ENCODE measurements at places on chromosomes 2 and 18.
A peak's percentile ranks its signal among the peaks of the same experiment; 100 is the strongest.

GRCh38 chr2:95317665-95318425 lies 20.7 kb downstream of the KCNIP3 start:
- no peak for DNase-seq

DNA sequence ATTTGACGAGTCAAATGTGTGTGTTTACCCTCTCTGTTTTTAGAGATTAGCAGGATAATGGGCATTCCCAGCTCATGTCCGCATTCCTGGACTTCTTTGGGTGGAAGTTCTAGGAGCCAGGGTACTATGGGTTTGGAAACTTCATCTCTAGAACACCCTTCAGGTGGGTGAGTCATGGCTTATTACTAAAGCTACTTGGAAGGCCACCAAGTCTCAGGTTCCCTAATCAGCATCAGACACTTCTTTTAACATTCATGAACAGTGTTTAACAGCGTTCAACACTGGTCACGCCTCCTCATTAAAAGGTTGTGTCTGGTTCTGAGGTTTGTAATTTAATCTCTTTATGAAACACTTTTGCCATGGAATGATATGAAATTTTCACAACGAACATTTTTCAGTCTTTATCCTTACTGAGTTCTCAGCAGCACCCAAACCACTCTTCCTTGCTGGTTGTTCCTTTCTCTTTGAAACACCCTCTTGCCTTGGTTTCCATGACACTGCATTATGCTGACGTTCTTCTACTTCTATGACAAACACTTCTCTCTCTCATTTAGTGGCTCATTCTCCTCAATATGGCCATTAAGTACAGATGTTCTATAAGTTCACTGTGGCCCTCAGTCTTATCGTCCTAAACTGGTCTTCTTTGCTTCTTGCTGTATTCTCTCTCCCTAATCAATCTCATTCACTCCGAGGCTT lies 49.3 kb downstream of the MMADHC start:
- no peak for DNase-seq

DNA sequence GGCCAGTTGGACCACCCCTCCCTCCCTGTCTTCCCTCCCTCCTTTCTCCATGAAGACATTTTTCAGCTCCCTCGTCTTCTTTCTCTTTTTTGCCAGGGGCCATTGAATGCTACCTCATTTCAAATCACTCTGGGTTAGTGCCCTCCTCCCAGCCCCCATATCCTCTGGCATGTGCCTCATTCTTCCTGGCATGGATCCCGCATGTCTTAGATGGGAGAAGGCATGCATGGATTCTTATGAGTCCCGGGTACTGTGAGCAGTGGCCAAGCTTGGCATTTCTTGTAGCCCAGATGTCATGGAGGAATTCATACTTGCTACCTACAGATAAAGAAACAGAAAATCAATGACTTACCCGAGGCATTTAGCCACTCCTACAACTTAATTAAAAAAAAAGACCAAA lies 9.0 kb upstream of the HAAO start:
- DNase-seq, result no peak

DNA sequence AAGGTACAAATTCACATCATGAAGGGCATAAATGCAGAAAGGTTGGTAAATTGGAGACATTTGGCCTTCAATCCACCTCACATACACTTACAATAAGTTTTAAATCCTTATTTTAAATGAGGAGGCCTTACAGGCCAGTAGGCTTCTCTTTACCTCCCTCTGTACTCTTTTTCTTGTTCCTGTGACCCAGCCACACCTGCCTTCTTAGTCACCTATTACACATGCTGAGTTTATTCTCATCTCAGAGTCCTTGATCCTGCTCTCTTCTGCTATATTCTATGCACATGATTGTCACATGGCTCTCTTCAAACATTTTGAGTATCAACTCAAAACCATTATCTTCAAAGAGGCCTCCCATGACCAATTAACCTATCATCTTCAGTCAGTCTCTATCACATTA lies 491.5 kb downstream of the SATB2 start:
- peak; percentile 8 for DNase-seq

DNA sequence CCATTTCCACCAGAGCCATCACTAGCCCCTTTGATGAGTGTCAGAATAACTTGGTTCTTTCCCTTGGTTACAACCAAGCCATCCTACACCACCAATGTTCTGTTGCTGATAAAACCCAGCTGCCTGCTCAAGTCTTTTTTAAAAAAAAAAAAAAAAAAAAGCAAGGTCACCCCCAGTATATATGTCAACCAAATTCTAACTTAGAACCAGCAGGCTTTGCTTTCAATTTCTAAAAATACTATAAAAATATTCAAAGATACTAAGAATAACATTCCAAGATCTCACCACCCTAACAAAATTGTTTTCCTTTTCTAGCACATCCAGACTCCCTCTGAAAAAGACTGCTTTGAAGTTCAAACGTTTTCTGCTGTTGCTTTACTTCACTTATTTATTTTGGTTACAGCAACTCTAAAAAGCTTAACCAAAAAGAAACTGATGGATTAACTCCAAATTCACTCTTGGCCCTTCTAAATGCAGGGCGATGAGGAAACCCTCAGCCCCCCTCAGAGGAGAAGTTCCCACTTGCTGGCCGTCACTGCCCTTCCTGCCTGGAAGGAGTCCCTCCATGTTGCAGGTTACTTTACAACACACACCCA lies 10.9 kb downstream of the UXS1 start:
- no peak for DNase-seq

- no peak for DNase-seq
Observed at GRCh38 chr18:73511771-73512503, 635.7 kb downstream of the FBXO15 start.

DNA sequence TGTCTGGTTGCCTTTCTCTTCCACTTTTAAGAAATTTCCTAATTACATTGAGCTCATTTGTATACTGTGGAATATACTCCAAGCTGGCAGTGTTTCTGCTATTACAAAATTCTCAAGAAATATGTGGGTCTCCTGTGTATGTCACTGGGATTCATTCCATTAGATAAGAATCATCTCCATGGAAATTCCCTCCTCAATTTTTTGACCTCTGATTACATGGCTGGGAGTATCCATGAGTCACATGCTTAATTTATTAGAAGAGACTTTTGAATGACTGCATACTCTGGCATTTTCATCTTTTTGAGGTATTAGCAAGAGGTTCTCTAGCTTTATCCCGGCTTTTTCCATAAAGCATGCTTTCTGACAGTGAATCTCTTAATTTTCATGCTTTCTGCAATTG lies 665.5 kb upstream of the CNTNAP5 start:
- DNase-seq, result no peak

DNA sequence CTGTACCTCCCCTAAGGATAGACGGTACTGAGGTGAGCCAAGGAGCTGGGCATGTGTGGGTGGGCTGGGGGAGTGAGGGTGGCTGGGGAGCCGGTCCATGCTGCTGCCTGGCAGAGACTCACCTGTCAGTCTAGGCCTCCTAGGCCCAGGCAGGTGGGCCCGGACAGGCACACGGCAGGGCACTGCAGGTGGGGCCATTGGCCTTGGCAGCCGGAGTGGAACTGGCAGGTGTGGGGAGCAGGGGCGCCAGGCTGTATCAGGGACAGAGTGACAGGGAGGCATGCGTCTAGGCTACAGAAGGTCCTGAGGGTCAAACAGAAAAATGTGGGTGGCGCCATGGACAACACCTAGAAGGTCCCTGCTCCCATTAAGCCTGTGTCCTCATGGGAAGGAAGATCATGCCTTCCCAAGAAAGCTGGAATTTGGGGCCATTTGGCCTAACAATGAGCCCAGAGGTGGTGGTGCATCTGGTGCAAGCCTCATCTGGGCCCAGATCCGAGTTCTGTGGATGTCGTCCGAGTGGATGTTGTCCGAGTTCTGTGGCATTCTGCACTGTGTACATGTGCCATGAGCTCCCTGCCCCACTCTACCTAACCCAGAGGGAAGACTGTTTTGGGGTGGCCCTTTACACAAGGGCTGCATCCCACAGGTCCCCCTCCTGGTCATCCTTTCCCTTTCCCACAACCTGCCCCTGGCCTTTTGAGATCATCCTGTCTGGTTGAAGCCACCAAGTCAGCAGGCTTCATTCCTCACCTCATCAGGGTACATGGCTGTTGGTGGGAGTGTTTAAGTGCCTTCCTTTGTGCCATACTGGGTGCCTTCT lies 249.7 kb downstream of the GLI2 start:
- DNase-seq, result no peak

- DNase-seq, result no peak
Observed at GRCh38 chr2:235854276-235854675, 313.9 kb downstream of the GBX2 start.

GRCh38 chr2:101251844-101252407 lies 760 bp upstream of the CNOT11 start:
- DNase-seq, result peak; percentile 75

DNA sequence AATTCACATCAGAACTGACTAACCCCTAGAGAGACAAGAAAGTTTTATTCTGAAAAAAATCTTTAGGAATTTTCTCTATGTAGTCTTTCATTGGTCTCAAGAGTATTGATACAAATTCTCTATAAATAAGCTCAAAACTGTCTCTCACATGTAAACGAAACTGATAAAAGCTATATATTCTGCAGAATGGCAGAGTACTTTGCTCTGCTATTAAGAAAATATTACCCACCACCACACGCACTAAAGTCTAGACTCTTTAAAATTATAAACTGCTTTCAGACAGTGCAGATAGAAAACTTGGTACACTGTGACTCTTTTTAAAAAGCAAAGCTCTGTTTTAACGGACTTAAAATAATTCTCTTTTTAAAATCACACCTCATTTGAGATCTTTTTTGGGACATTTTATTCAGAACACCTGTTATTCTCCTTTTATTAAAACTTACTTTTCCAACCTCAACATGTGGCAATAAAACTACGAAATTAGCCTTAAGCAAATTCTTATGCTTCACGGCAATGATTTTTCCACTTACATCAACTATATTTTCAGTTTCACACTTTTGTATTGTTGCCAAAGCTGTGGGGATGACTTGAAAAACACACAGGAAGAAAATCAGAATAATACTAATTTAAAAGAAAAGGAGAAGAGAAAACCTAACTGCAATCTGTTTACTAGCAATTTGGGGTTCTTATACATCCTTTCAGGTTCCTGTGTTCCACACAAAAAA lies 58.0 kb downstream of the CCDC88A start:
- no peak for DNase-seq

DNA sequence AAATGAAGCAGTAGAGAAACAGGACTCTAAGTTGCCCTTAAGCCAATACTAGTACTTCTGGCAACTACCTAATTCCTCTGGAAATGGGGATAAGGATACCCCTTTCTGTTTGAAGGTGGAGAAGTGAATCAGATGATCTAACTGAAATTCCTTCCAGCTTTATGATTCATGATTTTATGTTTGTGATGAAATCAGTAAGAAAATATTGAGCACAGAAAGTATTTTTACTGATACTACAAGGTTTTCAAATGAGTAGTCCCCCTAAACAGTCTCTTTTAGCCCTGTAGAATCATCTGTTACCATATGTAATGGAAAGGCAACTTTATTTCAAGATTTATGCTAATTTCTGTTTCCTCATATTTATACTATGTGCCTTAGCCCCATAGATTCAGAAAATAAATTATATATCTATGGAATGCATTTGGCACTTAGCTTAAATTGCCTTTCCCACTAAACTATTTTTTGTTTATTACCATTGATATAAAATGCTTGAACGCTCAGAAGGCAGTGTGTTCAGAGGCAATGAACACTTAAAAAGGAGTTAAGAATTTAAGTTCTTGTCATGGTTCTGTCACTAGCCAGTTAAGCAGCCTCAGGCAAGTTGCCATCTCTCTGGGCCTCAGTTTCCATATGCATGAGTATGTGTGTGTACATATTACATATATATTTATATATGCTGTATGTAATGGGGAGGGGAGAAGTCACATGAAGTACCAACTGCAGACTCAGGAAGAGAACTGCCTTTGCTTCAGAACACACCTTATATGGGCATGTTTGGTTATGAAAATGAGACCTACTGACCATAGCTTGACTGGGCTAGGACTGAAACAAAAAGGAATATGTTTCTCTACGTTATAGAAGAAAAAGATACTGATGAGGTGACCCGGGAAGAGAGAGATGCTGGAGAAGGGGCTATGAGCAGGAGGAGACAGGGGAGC lies 97.7 kb downstream of the CDC42EP3 start:
- no peak for DNase-seq

GRCh38 chr2:203574824-203575223 lies 39.7 kb upstream of the RAPH1 start:
- no peak for DNase-seq

DNA sequence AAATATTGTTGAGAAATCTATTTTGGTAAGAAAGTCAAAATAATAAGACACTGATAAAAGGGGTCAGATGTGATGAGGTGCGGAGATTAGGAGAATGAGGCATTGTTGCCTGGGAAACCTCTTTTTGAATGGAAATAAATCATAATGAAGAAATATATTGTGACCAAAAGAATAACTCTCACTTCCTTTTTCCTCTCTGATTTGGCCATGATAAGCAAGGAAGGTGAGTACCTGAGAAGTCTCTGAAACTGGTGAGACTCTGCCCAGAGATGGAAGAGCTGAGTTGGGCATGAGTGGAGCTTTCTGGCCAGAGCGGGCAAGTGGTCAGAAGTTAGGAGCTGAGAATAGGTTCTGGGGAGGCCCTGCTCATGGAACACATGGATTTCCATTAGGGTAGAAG lies 11.8 kb downstream of the LAMA3 start:
- DNase-seq, result no peak

DNA sequence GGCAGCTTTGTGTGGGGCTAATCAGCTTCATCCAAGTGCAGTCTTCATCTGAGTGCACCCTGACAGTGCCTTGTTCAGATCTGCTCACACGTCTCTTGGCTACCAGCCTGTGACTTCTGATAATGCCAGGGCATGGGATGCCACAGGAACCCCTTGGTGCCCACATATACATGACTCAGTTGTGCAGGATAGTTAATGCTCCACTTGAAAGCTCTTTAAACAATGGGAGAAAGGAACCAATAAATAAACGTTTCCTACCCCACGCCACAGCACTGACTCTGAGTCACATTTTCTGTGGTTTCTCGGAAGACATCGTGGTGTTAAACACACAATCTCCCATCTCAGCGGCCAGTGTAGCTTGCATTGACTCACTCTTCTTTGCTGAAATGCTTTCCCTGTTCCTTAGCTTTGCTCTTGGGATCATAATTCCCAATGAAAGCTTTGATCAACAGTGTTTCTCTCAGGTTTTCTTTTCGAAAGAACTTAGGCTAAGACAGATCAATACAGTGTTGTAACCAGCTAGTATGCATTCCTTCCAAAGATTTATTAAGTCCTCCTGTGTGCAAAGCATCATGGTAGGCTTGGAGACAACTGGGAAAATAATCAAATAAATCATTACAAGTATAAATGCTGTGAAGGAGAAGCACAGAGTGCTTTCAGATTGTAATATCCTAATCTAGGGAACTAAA lies 142.0 kb downstream of the COPS8 start:
- DNase-seq, result no peak

- no peak for DNase-seq
Observed at GRCh38 chr2:215316336-215316735, 4.5 kb downstream of the ATIC start.

DNA sequence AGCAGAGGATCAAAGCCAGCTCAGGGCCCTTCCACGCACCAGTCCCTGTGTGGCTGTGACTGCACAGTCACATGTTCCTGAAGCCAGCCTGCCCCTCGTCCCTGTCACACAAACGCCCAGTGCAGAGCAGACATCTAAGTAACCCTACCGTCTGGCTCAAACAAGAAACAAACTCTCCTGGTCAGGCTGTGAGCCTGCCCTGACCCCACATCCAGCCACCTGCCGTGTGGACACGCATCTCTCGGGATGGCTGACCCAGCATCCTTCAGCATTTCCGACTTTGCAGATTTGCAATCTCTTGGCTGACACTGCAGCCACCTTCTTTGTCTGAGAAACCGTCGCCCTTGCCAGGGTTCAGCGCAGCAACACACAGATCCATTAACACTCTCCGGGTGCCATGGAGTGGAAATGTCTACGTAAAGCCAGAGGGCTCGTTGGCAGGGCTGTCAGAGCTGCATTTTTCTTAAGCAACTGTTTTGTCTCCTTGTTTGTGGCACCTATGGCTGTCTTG lies 82.3 kb upstream of the ASAP2 start:
- no peak for DNase-seq
